ENCODE measurements at places on chromosomes 12 and 14. TPM values are rescaled to one million over a fixed set of nuclear protein-coding genes. Genes with fewer than 3 reads are reported as not detected.
A peak's percentile ranks its signal among the peaks of the same experiment; 100 is the strongest.

TPH2 gene
- 0.38 TPM for total RNA-seq

SYNDIG1L gene
- not detected for total RNA-seq

ARG2 gene
- 11.2 TPM for total RNA-seq

SLC25A21 gene
- 1.4 TPM for total RNA-seq

HOTAIR gene
- not detected for total RNA-seq

HOMEZ gene
- total RNA-seq: 22.6 TPM

RPGRIP1 gene
- not detected for total RNA-seq

MLXIP gene
- 55.3 TPM for total RNA-seq

DENND5B gene
- 8.0 TPM for total RNA-seq

DNA sequence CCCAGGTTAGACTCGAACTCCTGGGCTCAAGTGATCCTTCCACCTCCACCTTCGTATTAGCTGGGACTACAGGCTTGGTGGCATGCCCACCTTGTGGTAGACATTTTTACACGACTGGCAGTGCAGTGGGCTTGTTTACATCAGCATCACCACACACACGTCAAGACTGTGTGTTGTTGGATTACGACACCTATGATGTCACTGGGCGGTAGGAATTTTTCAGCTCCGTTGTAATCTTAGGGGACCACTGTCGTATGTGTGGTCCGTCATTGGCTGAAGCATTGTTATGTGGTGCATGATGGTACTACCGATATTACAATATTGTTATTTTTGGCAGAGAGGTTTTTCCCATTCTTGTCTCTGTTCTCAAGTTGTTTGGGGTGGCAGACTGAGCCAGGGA, 50.7 kb downstream of the TSPAN9 start:
- DNase-seq: no peak
- H3K27me3 ChIP-seq: no peaks in the 10 kb centered on the region
- H3K4me1 ChIP-seq: no peaks in the 10 kb centered on the region

DNA sequence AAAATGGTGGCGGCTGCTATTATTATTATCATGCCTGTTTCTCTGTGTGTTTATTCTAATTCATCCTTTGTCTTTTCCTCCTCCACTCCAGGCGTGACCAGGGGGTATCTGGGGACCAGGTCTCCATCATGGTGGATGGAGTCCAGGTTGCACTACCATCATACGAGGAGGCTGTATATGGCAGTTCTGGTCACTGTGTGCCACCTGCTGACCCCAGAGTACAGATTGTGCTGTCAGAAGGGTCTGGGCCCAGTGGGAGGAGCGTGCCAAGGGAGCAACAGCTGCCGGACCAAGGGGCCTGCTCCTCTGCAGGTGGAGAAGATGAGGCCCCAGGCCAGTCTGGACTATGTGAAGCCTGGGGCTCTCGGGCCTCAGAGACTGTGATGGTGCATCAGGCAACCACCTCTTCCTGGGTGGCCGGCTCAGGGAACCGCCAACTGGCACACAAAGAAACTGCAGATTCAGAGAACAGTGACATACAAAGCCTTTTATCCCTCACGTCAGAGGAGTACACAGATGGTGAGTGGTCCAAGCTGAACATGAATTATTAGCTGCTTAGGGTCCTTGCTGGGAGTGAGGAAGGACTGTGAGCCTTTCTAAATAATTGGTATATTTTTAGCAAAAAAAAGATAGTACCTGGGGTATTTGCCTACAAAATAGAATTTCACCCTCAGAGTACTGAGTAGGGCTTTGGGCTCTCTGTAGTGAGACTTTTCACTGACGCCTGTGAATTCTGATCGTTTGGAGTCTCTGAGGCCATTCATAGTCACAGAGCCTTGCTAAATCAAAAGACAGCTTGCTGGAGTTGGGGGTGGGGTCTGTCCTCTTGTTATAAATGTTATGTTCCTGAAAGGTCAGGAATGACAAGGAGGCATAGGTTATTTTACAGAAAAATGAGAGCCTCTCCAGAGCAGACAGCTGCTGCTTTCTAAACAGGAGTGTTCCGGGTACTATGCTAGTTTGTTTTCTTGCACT, 58.1 kb upstream of the SRSF5 start:
- no peak overlapping the region for H3K27ac ChIP-seq
- DNase-seq: peak; percentile 50

DNA sequence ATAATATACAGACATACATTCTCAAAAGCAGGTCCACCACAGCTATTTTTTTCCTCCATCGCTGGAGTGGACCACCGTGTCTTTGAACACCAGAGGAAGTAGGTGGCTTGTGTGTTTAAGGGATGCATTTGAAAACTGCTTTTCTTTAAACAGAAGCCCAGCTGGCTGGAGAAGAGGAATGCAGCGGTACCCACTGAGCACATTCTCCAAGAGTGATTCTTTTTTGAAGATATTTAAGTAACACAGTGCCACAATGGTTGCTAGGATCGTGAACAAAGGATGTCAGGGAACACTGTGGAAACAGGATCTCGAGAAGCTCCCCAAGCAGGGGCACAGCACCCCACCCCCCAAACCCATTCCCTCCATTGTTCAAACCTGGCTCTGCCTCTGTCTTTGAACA, 286.6 kb upstream of the PWP1 start:
- no peaks in the 10 kb centered on the region for H3K36me3 ChIP-seq
- peaks cover 15% of the 10 kb centered on the region for H3K27me3 ChIP-seq
- no peaks in the 10 kb centered on the region for H3K4me1 ChIP-seq
- DNase-seq: no peak
- H3K4me3 ChIP-seq: no peak overlapping the region
- H3K27ac ChIP-seq: no peak overlapping the region

GRCh38 chr12:132282950-132283771, 46.2 kb downstream of the GALNT9 start:
- peaks cover 26% of the 10 kb centered on the region for H3K27me3 ChIP-seq
- H3K36me3 ChIP-seq: peaks cover 36% of the 10 kb centered on the region
- H3K4me3 ChIP-seq: no peak overlapping the region
- peak; percentile 65 for DNase-seq

- no peaks in the 10 kb centered on the region for H3K36me3 ChIP-seq
- H3K4me1 ChIP-seq: peaks cover 14% of the 10 kb centered on the region
- H3K4me3 ChIP-seq: no peak overlapping the region
- peaks cover 22% of the 10 kb centered on the region for H3K27me3 ChIP-seq
These were observed 365.8 kb upstream of the CCDC196 start for GRCh38 chr14:66120402-66120801.

DNA sequence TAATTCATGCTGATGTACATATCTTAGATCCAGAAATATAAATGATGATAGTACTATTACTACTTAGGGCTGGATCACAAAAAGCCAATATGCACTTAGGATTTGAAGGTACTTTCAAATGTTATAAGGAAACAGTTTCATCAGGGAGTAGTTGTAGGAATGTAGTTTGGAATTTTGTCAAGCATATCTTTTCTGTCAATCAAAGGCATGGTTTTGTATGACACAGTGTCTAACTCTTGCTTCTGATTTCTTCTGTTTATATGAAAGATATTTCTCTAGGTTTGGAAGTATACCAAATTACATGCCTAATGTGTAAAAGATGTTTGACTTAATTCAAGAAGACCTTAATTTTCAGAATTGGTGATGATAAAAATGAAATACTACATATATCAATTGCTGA, 135.7 kb downstream of the RAD51B start:
- DNase-seq: no peak
- H3K36me3 ChIP-seq: no peaks in the 10 kb centered on the region
- H3K4me1 ChIP-seq: no peaks in the 10 kb centered on the region
- no peaks in the 10 kb centered on the region for H3K27me3 ChIP-seq
- H3K27ac ChIP-seq: no peak overlapping the region
- H3K4me3 ChIP-seq: no peak overlapping the region

GRCh38 chr14:64444984-64445845, 20.1 kb upstream of the AKAP5 start:
- H3K27me3 ChIP-seq: no peaks in the 10 kb centered on the region
- H3K27ac ChIP-seq: peak overlapping the region; percentile 53
- peaks cover 56% of the 10 kb centered on the region for H3K36me3 ChIP-seq
- H3K4me3 ChIP-seq: no peak overlapping the region

DNA sequence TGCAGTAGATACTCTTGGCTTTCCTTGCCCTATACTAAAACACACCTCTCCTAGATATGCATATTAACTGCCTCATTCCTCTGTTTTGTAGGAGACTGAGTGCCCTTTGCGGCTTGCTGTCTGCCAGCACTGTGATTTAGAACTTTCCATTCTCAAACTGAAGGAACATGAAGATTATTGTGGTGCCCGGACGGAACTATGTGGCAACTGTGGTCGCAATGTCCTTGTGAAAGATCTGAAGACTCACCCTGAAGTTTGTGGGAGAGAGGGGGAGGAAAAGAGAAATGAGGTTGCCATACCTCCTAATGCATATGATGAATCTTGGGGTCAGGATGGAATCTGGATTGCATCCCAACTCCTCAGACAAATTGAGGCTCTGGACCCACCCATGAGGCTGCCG, 15.4 kb downstream of the TRAFD1 start:
- H3K4me1 ChIP-seq: no peaks in the 10 kb centered on the region
- H3K27me3 ChIP-seq: no peaks in the 10 kb centered on the region
- no peak overlapping the region for H3K27ac ChIP-seq
- peaks cover 48% of the 10 kb centered on the region for H3K36me3 ChIP-seq

DNA sequence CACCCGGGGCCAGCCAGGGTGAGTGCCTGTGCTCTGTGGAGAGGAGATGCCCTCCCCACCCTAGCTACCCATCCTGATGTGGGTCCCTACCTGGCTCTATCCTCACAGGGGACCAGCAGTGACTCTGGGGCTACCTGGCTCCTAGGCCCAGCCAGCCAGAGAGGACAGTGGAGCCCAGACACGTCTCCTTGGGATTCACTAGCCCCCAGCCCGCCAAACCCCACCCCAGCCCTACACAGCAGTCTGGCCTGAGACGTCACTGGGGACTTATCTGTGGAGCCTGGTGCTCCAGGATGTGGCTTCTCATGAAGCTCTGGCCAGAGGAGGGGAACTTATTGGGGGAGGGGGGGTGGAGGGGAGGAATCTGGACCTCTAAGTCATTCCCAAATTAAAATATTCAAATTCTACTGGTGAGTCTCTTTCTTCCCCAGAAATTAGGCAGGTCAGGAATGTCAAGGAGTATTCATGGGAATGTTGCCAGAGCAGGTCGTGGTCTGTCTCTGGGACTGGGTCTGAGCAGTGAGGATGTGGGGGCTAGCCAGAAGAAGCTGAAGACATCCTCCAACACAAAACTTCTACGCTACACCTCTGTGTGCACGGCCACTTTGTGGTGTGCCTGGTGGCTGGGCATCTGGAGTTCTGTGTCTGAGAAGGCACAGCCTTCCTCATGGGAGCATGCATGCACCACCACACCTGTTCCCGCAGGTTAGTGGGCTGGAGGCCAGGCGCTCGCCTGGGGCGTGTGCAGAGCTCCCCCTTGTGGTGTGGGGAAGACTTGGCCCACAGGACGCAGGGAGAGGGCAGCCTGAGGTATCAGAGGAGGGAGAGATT, 2.7 kb downstream of the CMTM5 start:
- no peaks in the 10 kb centered on the region for H3K4me1 ChIP-seq
- peak; percentile 78 for DNase-seq
- no peak overlapping the region for H3K27ac ChIP-seq
- H3K27me3 ChIP-seq: peaks cover 98% of the 10 kb centered on the region

DNA sequence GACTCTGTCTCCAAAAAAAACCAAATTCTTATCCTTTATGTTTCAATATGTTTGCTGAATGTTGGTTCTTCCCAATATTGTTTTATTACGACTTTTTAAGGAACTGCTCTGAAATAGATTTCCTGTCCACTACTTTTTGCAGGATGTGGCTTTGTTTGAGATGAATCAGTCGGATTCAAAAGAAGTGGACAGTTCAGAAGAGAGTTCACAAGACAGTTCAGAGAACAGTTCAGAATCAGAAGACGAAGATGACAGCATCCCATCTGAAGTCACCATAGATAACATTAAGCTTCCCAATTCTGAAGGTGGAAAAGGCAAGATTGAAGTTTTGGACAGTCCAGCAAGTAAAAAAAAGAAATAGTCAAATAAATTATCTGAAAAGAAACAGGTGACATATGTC, 8.2 kb downstream of the NOPCHAP1 start:
- H3K4me3 ChIP-seq: no peak overlapping the region
- no peak overlapping the region for H3K27ac ChIP-seq
- peaks cover 27% of the 10 kb centered on the region for H3K4me1 ChIP-seq
- no peak for DNase-seq
- H3K36me3 ChIP-seq: peaks cover 41% of the 10 kb centered on the region

GRCh38 chr12:56315249-56315621, 553 bp downstream of the CNPY2 start:
- DNase-seq: no peak
- H3K4me3 ChIP-seq: peak overlapping the region; percentile 100
- peak overlapping the region; percentile 99 for H3K27ac ChIP-seq
- no peaks in the 10 kb centered on the region for H3K27me3 ChIP-seq

GRCh38 chr14:55122440-55122986, 6.5 kb upstream of the LGALS3 start:
- peaks cover 76% of the 10 kb centered on the region for H3K4me1 ChIP-seq
- peak overlapping the region; percentile 55 for H3K4me3 ChIP-seq
- DNase-seq: peak; percentile 84
- peaks cover 20% of the 10 kb centered on the region for H3K36me3 ChIP-seq
- H3K27ac ChIP-seq: peak overlapping the region; percentile 97

DNA sequence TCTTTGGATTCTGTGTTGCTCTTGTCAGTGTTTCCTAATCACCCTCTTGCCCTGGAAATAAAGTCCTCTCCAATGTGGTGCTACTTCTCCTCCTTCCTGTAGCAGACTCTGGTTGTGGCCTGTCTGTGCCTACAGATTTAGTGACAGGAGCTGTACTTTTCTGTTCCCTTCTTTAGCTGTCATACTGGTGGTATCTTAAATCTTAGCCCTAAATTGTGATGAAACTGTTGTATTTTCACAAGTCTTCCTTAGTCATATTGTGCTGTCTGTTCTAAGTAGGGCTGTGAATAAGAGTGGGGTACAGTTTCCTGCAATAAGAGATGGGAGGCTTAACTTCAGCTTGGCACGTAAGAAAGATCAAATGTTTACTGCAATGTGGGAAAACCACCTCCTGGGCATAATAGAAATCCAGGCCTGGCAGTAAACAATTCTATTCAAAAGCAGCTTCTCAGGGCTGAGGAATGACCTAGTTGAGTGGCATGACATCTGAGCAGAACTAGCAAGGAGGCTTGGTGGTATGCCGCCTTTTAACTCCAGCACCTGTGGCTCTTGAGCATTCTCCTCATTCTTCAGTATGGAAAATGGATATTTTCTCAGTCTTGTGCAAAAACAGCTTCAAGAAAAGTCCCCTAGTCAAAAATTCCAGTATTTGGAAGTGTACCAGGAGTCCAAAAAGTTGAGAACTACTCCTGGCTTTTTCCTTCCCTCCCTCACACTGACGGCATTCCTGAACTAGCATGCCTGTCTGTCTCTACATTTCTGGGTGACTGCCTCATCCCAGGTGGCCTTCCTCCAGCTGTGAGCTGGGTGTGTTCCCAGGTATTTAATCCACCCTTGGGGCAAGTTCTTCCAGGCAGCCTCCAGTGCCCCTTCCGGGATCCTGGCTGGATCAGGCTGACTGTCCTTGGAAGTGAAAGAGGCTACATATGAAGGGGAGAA, 19.5 kb downstream of the ANO6 start:
- H3K36me3 ChIP-seq: peaks cover 5% of the 10 kb centered on the region
- H3K27me3 ChIP-seq: no peaks in the 10 kb centered on the region
- peak overlapping the region; percentile 96 for H3K27ac ChIP-seq
- peak overlapping the region; percentile 56 for H3K4me3 ChIP-seq

GRCh38 chr12:57694459-57695019, 607 bp downstream of the OS9 start:
- H3K36me3 ChIP-seq: peaks cover 30% of the 10 kb centered on the region
- H3K27ac ChIP-seq: no peak overlapping the region
- H3K4me3 ChIP-seq: no peak overlapping the region
- peak; percentile 23 for DNase-seq
- H3K4me1 ChIP-seq: no peaks in the 10 kb centered on the region

Data from Calu3 (cell line).